DND-41 (cell line): ENCODE measurements at places on chromosomes 1 and 21.
A peak's percentile ranks its signal among the peaks of the same experiment; 100 is the strongest.

DNA sequence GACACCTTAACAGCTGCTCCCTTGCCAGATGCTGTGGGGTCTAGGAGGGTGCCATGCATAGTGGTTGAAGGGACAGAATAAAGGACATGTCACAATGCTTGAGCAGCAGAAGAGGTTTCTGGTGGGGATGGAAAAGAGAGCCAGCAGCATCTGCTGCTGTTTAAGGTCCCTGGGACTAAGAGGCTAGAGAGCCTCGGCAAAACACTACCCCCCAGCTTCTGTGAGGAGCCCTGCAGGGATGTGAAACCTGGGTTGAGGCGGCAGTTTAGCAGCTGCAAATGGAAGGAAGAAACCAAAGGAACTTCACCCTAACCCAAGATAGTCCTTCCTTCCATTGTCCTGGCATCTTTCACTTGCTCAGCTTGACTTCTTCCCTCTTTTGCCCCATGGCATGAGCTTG, 39.4 kb downstream of the PLXNA2 start:
- no peak for DNase-seq

GRCh38 chr21:25456672-25457071, 150.6 kb downstream of the MRPL39 start:
- DNase-seq = no peak

DNA sequence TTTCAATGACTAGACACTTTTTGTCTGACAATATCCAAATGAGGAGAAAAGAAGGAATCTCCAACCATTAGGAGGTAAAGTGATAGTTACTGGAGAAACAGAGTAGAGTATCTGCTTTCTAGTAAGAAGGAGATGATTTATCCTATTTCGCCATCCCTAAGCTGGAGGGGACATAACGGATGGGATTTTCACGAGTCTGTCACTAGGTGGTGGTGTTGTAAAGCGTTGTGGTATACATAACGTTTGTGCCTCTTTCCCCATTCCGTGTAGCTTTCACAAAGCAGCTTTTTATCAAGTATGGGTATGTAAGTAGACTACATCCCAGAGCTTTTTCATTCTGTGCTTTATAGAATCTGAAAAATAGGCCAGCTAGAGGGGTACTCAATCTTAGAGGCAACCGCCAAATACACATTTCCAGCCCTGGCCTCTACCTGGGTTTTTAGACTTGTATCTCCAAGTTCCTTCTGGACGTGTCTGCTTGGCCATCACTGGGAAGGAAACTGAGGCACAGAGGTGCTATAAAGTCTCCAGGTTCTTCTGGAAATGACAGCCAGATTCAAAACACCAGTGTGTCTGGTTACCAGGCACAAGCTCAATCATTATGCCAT, 33.3 kb upstream of the FAM3B start:
- peak; percentile 65 for DNase-seq

DNA sequence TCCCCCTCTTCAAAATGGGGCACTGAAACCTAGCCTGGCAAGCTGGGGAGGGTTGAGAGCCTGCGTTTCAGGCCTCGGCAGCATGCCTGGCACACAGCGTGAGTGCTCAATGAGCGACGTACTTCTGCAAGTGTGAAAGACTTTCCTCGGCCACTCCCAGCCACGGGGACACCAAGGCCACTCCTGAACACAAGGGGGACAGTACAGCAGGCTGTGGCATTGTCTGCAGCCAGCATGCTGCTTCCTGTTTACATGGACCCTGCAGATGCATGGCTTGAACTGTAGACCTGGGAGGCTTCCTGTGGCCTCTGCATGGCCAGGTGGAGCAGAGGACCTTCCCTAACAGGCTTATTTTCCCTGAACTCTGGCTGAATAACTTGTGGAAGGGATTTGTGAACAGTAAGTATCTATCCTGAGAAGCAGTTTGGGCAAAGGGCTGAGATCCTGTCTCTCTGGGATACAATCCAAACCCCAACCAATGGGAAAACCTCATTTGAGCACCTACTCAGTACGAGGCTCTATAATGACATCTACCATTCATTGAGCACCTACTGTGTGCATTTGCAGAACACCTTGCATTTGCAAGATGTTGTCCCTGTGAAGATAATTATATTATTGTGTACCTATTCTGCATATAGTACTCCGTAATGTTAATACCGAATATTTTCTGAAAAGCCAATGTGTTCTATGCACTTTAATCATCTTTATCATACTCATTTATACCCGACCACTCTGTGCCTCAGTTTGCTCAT, 9.9 kb upstream of the HSPG2 start:
- no peak for DNase-seq
